ENCODE measurements at places on chromosomes 1 and 21. TPM values are rescaled to one million over a fixed set of nuclear protein-coding genes. Genes with fewer than 3 reads are reported as not detected.

- no peak overlapping the region for H3K4me3 ChIP-seq
- H3K27me3 ChIP-seq = no peaks in the 10 kb centered on the region
- H3K4me1 ChIP-seq = no peaks in the 10 kb centered on the region
- H3K36me3 ChIP-seq = no peaks in the 10 kb centered on the region
These were observed 87.7 kb downstream of the NPHP4 start for GRCh38 chr1:5904551-5904950.

- no peaks in the 10 kb centered on the region for H3K36me3 ChIP-seq
- H3K27me3 ChIP-seq = no peaks in the 10 kb centered on the region
- H3K27ac ChIP-seq = no peak overlapping the region
- no peak for DNase-seq
- no peak overlapping the region for H3K4me3 ChIP-seq
These were observed 111.8 kb upstream of the PALMD start for GRCh38 chr1:99533909-99534637.

GRCh38 chr1:33349081-33349759 is 28.3 kb upstream of the A3GALT2 start:
- no peaks in the 10 kb centered on the region for H3K27me3 ChIP-seq
- H3K27ac ChIP-seq = peak overlapping the region; percentile 93
- H3K36me3 ChIP-seq = peaks cover 7% of the 10 kb centered on the region
- peak overlapping the region; percentile 90 for H3K4me3 ChIP-seq
- H3K4me1 ChIP-seq = peaks cover 41% of the 10 kb centered on the region
- DNase-seq = no peak

GRCh38 chr1:970973-971730 is 4.9 kb downstream of the PLEKHN1 start:
- H3K4me1 ChIP-seq = peaks cover 11% of the 10 kb centered on the region
- DNase-seq = no peak
- no peaks in the 10 kb centered on the region for H3K36me3 ChIP-seq
- no peak overlapping the region for H3K27ac ChIP-seq
- no peak overlapping the region for H3K4me3 ChIP-seq
- H3K27me3 ChIP-seq = no peaks in the 10 kb centered on the region

GRCh38 chr1:53964109-53964508 is 18.0 kb downstream of the LRRC42 start:
- no peak overlapping the region for H3K27ac ChIP-seq
- H3K27me3 ChIP-seq = no peaks in the 10 kb centered on the region
- DNase-seq = no peak
- peaks cover 12% of the 10 kb centered on the region for H3K4me1 ChIP-seq
- H3K4me3 ChIP-seq = no peak overlapping the region
- peaks cover 38% of the 10 kb centered on the region for H3K36me3 ChIP-seq

GRCh38 chr1:119327450-119328155 is 41.0 kb upstream of the HAO2 start:
- H3K36me3 ChIP-seq = no peaks in the 10 kb centered on the region
- H3K4me3 ChIP-seq = no peak overlapping the region
- H3K4me1 ChIP-seq = no peaks in the 10 kb centered on the region
- DNase-seq = no peak
- H3K27me3 ChIP-seq = no peaks in the 10 kb centered on the region

DNA sequence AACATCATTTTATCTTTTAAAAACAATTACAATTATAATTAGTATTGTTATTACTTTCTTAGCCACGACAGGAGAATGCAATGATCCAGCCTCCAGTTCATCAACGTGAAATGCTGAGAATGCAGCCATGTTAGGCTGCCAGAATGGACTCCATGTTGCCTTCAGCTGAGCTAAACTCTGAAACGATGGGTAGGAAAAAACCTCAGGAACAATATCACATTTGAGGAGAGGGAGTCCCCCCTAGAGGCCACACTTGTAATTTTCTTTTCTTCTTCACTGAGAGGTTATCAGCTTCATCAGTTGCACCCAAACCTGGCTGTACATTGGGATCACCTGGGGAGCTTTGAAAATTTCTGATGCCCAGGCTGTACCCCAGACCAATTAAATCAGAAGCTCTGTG is 34.6 kb upstream of the DNAH14 start:
- peaks cover 5% of the 10 kb centered on the region for H3K27me3 ChIP-seq
- no peak overlapping the region for H3K27ac ChIP-seq
- no peaks in the 10 kb centered on the region for H3K4me1 ChIP-seq
- no peak for DNase-seq
- H3K36me3 ChIP-seq = no peaks in the 10 kb centered on the region

- H3K4me3 ChIP-seq = no peak overlapping the region
- no peak overlapping the region for H3K27ac ChIP-seq
- no peaks in the 10 kb centered on the region for H3K4me1 ChIP-seq
- DNase-seq = no peak
- H3K27me3 ChIP-seq = no peaks in the 10 kb centered on the region
These were observed 63.5 kb downstream of the LRIG2 start for GRCh38 chr1:113136476-113136875.

DNA sequence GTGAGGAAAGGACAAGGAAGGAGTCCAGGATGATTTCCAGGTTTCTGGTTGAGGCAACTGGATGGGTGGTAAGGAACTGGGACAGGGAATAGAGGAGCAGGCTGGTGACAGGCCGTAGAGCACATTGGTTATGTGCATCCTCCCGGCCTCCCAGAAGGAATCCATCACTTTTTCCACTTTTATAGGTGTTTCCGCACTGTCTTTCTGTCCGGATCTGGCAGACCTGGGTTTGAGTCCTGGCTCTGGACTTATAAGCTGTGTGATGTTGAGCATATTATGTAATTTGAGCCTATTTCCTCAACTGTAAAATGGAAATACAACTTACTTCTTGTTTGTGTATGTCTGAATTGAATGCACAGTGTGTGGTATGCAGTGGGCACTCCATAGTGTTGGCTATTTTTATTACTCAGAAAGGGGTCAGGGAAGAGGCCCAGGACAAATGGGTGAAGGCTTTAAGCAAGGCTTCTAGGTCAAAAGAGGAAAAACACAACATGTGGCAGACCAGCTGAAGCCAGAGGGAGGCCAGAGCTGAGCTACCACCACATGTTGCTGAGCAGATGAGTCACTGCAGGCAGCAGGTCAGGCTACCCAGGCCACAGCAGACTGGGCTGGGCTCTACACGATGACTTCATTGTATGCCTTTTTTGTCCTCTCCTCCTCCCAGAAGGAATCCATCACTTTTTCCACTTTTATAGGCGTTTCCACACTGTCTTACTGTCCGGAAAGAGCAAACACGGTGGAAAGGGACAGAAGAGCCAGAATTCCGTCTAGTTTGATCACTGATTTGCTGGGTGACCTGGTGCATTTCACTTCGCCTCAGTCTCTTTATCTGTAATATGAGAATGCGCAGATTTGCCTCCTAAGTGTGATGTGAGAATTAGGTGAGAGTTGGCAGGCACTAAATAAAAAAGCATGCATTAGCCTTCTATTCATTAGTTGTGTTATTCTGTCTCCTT is 791 bp upstream of the MAST2 start:
- no peaks in the 10 kb centered on the region for H3K36me3 ChIP-seq
- peak overlapping the region; percentile 75 for H3K4me3 ChIP-seq
- peak overlapping the region; percentile 87 for H3K27ac ChIP-seq
- H3K27me3 ChIP-seq = no peaks in the 10 kb centered on the region
- peak; percentile 86 for DNase-seq

DNA sequence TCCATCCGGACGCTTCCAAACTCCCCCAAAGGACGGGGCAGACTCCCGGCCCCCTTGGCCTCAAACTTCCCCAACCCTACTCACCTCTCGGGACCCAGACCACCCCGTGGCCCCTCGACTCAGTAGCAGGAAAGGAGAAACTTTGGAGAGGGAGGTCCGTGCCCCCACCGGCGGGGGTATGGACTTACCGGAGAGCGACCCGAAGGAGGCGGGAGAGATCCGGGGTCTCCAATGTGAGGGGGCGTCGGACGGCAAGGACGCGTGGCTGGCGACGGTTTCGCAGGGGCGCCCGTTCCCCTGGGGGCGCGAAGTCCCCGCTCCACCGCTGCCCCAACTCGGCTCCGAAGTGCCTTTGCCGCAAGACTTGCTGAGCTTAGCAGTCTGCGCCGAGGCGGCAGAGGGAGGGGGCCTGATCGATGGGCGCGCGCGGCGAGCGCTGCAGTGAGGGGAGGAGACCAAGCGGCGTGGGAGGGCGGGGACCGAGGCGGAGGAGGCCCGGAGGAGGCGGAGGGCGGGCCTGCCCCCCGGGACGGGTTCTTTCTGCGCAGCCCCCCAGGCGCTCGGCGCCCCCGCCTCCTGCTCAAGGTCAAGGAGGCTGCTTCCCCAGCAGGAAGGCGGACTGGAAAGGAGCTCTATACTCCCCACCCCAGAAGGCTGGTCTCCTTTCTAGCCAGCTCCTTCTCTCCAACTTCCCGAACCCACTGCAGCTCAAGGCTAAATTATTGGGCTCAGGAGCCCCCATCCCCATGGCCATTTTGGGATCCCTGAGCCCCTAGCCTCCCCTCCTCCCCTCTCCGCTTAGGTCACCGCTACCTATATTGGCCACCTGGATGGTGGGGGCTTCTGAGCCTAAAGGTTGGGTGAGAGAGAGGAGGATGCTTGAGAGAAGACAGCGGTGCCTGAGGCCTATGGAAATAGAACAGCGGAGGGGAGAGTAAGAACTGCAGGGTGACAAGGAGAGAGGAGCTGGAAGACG is at the start of gene SYT2:
Gene SYT2, minus strand, starts transcription at position 385 of the 976 bp plus-strand sequence. CDS start 104,682 bp downstream, outside the sequence.
- no peaks in the 10 kb centered on the region for H3K4me1 ChIP-seq
- peak within 1 kb of the TSS; percentile 26 for H3K4me3 ChIP-seq
- peaks cover 16% of the 10 kb centered on the region for H3K27me3 ChIP-seq
- H3K27ac ChIP-seq = no peak within 1 kb of the TSS
- DNase-seq = no peak

- H3K27me3 ChIP-seq = no peaks in the 10 kb centered on the region
- H3K4me3 ChIP-seq = no peak overlapping the region
- DNase-seq = no peak
These were observed 659.0 kb downstream of the LTN1 start for GRCh38 chr21:28333578-28334075.

GRCh38 chr1:111585447-111586086 is 34.0 kb upstream of the RAP1A start:
- H3K27ac ChIP-seq = no peak overlapping the region
- DNase-seq = no peak
- no peaks in the 10 kb centered on the region for H3K36me3 ChIP-seq
- H3K4me1 ChIP-seq = no peaks in the 10 kb centered on the region

- H3K27me3 ChIP-seq = no peaks in the 10 kb centered on the region
- DNase-seq = no peak
- no peak overlapping the region for H3K4me3 ChIP-seq
- H3K36me3 ChIP-seq = no peaks in the 10 kb centered on the region
These were observed 143.3 kb downstream of the SIPA1L2 start for GRCh38 chr1:232486454-232487207.

GRCh38 chr1:162217706-162218105 is 148.2 kb downstream of the NOS1AP start:
- peak overlapping the region; percentile 98 for H3K27ac ChIP-seq
- H3K4me3 ChIP-seq = no peak overlapping the region
- H3K27me3 ChIP-seq = no peaks in the 10 kb centered on the region
- H3K36me3 ChIP-seq = no peaks in the 10 kb centered on the region
- H3K4me1 ChIP-seq = peaks cover 94% of the 10 kb centered on the region

GRCh38 chr1:167126317-167126716 is 32.4 kb downstream of the STYXL2 start:
- no peak for DNase-seq
- H3K4me1 ChIP-seq = no peaks in the 10 kb centered on the region
- H3K27ac ChIP-seq = no peak overlapping the region
- no peak overlapping the region for H3K4me3 ChIP-seq

- H3K4me3 ChIP-seq = no peak overlapping the region
- peaks cover 16% of the 10 kb centered on the region for H3K36me3 ChIP-seq
- H3K4me1 ChIP-seq = peaks cover 3% of the 10 kb centered on the region
- no peak overlapping the region for H3K27ac ChIP-seq
These were observed 29.3 kb downstream of the AK2 start for GRCh38 chr1:33007190-33008050.

DNA sequence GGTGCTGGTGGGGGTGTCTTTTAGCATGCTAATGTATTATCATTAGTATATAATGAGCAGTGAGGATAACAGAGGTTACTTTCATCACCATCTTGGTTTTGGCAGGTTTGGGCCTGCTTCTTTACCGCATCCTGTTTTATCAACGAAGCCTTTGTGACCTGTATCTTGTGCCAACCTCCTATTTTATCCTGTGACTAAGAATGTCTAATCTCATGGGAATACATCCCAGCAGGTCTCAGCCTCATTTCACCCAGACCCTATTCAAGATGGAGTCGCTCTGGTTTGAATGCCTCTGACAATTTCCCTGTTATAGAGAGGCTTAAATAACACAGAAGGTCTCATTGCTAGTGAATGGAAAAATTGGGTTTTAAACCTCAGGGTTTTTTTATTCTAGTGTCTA is 300.8 kb upstream of the PROX1 start:
- H3K27ac ChIP-seq = no peak overlapping the region
- H3K27me3 ChIP-seq = no peaks in the 10 kb centered on the region
- no peak overlapping the region for H3K4me3 ChIP-seq
- DNase-seq = no peak

DNA sequence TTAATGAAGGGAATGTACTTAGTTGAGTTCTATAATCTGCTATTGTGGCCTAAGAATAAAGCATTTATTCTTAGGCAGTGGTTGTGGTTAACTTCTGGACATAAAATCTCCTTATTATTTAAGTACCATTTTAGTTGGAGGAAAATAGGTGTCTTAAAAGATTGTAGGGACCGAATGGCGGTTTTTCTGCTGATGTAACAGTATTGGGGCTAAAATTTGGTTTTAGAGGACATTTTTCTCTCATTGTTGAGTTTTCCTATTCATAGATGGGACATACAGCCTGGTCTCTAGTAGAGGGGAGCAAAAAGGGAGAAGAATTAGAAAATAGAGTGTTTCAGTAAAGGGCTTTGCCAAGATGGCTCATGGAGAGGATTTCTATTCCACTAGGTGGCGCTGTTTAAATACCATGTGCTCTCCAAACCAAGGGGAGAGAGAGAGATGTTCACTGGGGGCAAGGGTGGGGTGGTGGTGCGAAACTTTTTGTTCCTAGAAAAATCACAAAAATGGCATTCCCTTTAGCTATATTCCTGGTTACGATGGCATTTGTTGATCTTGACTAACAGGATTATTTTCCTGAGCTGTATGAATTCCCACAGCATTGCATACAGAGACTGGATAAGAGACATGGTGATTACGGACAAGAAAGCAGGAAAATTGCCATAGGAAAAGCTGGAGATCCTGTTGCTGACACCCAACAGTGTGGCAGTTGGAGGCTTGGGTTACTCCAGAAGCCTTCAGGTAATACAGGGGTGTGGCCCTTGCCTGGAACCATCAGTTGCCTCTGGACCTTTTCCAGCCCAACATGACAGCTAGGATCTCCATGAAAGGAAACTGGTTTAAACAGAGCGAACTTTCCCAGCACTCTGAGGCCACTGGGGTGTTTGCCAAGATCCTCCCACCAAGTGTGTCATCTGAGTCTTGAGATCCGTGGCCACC is 18.2 kb upstream of the FCGR2A start:
- no peak overlapping the region for H3K4me3 ChIP-seq
- H3K4me1 ChIP-seq = no peaks in the 10 kb centered on the region
- H3K27me3 ChIP-seq = peaks cover 22% of the 10 kb centered on the region
- DNase-seq = peak; percentile 38
- H3K36me3 ChIP-seq = no peaks in the 10 kb centered on the region

GRCh38 chr1:17696417-17697301 is 58.5 kb upstream of the ACTL8 start:
- no peaks in the 10 kb centered on the region for H3K4me1 ChIP-seq
- no peaks in the 10 kb centered on the region for H3K27me3 ChIP-seq
- H3K27ac ChIP-seq = no peak overlapping the region
- no peaks in the 10 kb centered on the region for H3K36me3 ChIP-seq

The DNASE2B gene
- not detected for total RNA-seq

The SPATA21 gene
- not detected for total RNA-seq

The NAV1 gene
- total RNA-seq = 29.0 TPM

The MTMR11 gene
- total RNA-seq = 12.0 TPM

The CDC42SE1 gene
- total RNA-seq = 81.2 TPM

The CLDN17 gene
- total RNA-seq = not detected

The CDC20 gene
- 215 TPM for total RNA-seq
